ENCODE measurements at places on chromosomes 6 and 20. TPM values are rescaled to one million over a fixed set of nuclear protein-coding genes. Genes with fewer than 3 reads are reported as not detected.

KIF13A gene
- 18.1 TPM for total RNA-seq

TINAG gene
- total RNA-seq, result not detected

EIF6 gene
- 33.9 TPM for total RNA-seq

BEND3 gene
- total RNA-seq, result 1.5 TPM

C20orf173 gene
- not detected for total RNA-seq

LSM2 gene
- 15.4 TPM for total RNA-seq

RSPO4 gene
- not detected for total RNA-seq

TBC1D32 gene
- 13.4 TPM for total RNA-seq

HLA-DPA1 gene
- total RNA-seq, result 271 TPM

PPP1R18 gene
- 81.8 TPM for total RNA-seq

TPX2 gene
- total RNA-seq, result 1.7 TPM

PTCRA gene
- 6.9 TPM for total RNA-seq

PSMB8 gene
- total RNA-seq, result 81.4 TPM

NT5E gene
- total RNA-seq, result 6.7 TPM

HMGN3 gene
- total RNA-seq, result 26.4 TPM

PTGIS gene
- total RNA-seq, result under 0.01 TPM

SENP6 gene
- total RNA-seq, result 135 TPM

CCN2 gene
- total RNA-seq, result under 0.01 TPM

DPPA5 gene
- total RNA-seq, result not detected

PNPLA1 gene
- total RNA-seq, result 1.2 TPM

RUNX2 gene
- total RNA-seq, result 10.4 TPM

HRH3 gene
- not detected for total RNA-seq

TCF21 gene
- not detected for total RNA-seq

TAP1 gene
- 67.2 TPM for total RNA-seq

PRND gene
- 0.10 TPM for total RNA-seq

CLIC5 gene
- total RNA-seq, result 0.52 TPM

HLA-G gene
- total RNA-seq, result 0.63 TPM

MYBL2 gene
- 0.21 TPM for total RNA-seq

POPDC3 gene
- not detected for total RNA-seq

MEP1A gene
- not detected for total RNA-seq

WFDC5 gene
- total RNA-seq, result not detected

CLPSL2 gene
- not detected for total RNA-seq

CDH4 gene
- under 0.01 TPM for total RNA-seq

SRXN1 gene
- total RNA-seq, result 35.2 TPM

NFYA gene
- 16.6 TPM for total RNA-seq

SCUBE3 gene
- not detected for total RNA-seq

TSBP1 gene
- total RNA-seq, result not detected

LPIN3 gene
- total RNA-seq, result 0.10 TPM

F13A1 gene
- 158 TPM for total RNA-seq

OSTM1 gene
- 15.3 TPM for total RNA-seq

OR2J3 gene
- total RNA-seq, result not detected
